Endothelial cell (in vitro differentiated cells): ENCODE measurements at places on chromosomes 7 and 10.

DNA sequence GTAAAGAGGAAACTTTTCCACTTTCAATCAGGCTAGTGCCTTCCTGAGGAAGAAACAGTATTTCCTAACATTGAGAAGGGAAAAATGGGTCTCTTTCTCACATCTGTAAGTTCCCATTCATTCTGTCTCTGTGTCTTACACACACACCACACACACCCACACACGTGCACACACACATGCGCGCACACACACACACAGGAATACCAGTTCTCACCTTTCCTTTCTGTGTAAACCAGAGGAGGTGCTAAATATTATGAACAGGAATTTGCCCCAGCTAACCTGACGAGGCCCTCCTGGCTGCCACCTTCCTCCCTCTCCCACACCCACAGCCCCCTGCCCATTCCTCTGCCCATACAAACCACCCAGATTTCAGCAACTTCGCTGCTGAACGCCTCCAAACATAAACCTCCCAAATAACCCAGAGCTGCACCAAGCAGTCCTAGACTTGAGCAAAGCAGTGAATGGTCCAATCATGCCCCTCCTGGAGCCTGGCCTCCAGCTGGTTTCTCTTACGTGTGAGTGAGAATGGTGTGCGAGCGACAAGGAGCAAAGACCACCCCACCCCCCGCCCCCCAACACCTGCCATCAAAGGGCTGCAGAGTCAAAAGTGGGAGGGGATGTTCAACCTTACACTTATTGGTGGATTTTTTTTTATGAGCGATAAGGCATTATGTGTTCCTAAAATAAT, 190.5 kb downstream of the HECW1 start:
- no peak for DNase-seq

DNA sequence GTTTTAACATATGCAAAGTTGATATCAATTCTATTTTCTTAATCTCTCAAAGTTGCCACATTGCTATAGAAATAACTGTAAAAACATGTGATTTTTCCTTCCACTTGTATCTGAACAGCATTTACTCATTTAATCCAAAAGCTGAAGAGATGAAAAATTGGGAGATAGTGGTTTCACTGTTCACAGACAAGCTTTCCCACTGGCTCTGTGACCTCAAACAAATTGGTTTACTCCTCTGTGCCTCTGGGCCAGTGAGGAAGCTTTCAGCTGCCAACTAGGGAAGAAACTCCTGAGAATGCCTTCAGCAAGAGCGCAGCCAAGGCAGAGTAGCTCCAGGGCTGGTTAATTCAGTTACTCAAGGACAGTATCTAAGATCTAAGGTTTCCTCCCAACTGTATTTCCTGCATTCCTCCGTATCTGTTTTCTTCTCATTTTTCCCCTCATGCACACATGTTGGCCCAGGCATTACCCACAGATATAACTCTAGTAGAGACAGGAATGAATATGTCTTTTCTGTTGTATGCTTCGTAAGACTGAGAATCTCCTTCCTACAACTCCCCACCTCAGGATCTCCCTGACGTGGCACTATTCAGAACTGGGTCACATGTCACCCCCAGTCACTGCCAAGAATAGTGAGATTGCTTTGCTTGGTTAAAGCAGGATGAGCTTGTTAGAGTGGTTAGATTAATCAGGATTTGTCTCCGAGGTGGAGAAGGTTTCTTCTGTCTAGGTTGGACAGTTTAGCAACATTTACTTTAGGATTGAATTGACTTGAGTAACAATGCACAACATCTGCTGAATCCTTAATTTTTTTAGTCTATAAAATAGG, 315.7 kb downstream of the NRG3 start:
- no peak for DNase-seq

DNA sequence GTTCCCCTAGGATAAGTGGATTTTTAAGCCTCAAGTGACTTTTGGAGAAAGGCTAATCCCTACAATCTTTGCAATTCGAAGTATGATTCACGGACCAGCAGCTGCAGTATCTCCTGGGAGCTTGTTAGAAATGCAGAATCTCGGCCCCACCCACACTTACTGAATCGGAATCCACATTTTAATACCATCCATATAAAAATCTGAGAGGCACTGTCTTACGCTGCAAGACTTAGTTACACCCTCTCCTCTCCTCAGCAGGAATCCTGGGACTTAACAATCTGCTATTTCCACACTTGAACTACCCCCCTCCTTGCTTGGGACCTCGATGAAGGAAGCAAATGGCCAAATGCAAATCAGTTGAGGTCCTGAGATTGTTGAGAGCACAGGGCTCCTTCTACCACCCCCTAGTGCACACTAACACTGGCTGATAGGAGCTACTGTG, 21.0 kb downstream of the ITPRIP start:
- no peak for DNase-seq

DNA sequence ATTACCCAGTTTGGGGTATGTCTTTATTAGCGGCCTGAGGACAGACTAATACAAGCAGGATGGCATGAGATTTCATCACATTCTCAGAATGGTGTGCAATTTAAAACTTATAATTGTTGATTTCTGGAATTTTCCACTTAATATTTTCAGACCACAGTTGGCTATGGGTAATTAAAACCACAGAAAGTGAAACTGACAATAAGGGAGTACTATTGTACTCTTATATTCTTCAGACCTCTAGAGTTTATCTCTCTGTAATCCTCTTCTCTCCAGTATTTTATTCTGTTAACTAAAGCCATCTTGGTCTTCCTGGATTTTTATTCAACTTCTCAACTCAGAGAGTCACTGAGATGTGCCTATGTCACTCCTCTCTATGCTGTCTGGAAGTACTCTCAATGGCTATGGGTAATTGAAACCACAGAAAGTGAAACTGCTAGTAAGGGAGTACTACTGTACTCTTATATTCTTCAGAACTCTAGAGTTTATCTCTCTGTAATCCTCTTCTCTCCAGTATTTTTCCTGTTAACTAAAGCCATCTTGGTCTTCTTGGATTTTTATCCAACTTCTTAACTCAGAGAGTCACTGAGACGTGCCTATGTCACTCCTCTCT, 118.3 kb downstream of the PPP1R17 start:
- DNase-seq: no peak

DNA sequence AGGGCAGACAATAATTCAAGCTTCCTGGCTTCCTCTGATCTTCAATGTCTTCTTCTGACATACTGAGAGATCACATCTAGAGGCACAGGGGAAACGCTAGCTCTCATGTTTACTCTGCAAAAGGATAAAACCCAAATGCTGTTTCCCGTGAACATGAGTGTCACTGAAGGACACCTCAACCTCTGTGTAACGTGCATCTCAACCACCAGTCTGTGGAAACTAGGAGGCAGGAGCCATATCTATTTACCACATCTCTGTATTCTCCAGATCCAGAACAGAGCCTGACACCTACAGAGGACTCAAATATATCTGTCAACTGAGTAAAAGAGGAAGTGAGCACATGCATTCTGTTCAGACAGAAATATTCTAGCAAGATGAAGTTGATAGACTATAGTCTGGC, 140.3 kb upstream of the TARP start:
- no peak for DNase-seq

- no peak for DNase-seq
Observed at GRCh38 chr10:11192304-11193000, 174.8 kb downstream of the CELF2 start.

- no peak for DNase-seq
Observed at GRCh38 chr10:119084896-119085295, 4.3 kb upstream of the EIF3A start.

DNA sequence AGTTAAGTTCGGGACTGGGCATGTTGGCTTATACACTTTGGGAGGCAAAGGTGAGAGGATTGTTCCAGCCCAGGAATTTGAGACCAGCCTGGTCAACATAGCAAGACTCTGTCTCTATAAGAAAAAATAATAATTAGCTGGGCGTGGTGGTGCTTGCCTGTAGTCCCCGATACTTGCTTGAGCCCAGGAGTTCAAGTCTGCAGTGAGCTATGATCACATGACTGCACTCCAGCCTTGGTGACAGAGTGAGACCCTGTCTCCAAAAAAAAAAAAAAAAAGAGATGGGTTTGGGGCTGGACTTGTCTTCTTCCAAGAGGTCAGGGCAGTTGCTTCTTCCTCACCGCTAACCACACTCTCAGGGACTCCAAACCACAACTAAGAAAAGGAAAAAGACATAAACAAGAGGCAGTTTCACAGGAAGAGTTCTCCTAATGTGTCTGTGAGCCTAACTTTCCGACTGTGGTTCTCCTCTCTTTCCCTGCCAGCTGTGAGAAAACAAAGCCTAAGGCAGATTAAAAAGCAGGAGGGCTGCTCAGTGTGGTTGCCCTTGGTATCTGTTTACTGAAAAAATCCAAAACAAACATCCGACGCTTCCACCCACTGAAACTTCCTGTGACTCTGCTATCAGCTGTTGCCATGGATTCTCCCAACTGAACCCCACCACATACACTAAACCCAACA, 2.4 kb upstream of the SERPINE1 start:
- DNase-seq: peak; percentile 34

DNA sequence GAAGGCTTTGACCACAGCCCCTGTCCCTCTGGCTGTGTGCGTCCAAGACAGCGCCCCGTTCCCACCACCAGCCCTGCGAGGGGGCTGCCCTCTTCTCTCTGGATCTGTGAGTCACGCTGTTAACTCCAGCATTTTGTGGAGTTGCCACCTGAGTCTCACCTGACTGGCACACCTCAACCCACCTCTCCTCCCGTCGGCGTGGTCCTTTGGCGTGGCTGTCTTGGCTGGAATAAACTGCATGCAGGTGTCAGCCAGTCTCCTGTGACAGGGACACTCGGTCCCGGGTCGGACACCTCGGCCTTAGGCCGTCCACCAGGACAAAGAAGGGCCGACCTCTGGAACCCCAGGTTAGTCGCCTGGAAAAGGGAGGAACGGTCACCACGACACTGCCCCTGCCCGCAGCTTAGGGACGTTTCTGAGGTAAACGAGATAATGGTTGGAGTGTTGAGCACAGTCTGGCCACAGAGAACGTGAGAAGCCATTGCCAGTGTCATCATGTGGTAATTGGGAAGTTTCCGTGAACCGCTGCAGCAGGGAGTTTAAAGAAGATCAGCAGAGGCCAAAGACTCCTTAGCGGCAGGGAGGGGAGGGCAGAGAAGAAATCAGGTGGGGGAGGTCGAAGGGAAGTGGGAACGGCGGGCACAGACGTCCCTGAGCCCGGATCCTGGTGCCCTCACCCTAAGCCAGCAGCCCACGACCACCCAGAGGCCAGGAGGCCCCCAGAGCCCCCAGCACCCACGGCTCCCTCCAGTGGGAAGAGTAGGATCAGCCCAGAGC, 73.6 kb upstream of the FAM20C start:
- no peak for DNase-seq

DNA sequence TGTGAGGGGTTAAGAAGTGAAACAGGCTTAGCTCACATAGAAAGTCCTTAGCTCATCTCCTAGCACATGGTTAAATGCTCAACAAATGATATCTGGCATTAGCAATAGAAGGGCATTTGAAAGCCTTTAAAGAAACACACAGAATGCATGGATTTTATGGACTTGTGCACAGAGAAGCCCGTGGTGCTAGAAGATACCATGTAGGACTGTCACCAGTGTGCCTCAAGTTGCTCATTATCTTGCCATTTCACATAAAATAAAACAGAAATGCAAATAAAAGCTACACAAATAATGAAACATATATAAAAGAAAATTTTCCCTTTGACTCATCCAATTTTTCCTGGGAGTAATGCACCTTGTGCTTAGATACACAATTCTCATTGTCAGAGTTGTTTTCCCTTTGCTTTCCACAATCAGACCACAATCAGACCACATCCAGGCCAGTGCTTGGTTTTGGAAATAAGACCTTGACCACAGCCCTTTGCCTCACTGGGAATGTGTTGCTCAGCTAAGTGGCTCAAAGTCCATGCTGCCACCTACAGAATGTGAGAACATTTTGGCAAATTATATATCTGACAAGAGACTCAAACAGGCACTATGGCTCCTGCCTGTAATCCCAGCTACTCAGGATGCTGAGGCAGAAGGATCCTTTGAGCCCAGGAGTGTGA, 9.5 kb upstream of the WDR11 start:
- no peak for DNase-seq

DNA sequence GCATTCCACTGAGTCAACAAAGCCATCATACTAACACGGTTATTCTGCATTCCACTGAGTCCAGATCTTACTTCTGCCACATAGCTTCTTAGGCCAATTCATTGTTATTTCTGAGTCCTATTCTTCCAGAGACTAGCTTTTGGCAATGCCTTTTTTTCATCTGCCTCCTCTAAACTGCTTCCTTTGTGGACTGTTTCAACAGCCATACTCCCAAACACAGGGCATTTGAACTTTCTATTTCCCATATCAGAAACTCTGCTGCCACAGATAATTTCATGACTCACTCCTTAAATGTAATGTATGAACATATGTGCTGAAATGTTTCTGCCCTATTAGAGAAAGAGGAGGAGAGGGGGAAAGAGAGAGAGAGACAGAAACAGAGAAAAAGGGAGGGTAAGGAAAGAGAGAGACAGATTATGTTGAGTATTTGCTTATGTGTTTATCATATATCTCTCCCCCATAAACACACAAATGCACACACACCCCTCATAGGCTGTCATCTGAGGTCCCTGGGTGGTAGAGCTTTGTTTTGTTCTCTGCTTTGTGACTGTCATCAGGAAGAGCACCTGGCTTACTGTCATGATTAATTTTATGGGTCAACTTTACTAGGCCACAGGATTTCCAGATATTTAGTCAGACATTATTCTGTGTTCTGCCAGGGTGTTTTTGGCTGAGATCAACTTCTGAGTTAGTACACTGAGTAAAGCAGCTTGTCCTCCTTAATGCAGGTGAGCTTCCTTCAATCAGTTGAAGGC, 308.0 kb upstream of the KCND2 start:
- DNase-seq: no peak

GRCh38 chr10:16942381-16943078, 125.3 kb upstream of the RSU1 start:
- DNase-seq: no peak

- DNase-seq: no peak
Observed at GRCh38 chr7:27377988-27378387, 135.4 kb downstream of the EVX1 start.

- no peak for DNase-seq
Observed at GRCh38 chr10:95650232-95650631, 6.3 kb downstream of the ALDH18A1 start.

DNA sequence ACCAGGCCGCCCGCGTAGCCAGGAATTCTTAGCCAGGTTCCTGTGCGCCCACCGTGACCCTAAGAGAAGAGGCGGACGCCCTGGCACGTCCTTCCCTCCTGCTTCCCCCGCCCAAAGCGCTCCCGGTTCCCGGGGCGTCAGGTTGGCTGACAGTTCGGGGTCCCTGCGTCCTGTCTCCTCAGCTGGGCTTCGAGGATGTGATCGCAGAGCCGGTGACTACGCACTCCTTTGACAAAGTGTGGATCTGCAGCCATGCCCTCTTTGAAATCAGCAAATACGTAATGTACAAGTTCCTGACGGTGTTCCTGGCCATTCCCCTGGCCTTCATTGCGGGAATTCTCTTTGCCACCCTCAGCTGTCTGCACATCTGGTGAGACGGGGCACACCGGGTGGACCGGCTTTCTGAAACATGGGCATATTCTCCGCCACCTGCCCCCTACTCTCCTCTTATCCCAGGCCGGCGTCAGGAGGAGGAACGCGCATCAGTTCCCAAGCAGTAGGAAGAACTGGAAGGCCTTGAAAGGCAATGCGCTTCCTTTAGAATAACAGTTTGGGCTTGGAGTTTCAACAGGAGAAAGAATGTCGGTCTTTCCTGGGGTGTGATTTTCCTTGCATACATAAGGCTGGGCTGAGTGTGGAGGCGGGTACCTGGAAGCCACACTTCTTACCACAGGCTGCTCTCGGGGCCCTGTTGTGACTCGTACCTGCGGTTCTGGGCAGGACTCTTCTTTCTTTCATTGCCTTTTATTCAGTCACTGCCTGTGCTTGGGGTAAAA, 728 bp downstream of the CAV2 start:
- DNase-seq: peak; percentile 38

GRCh38 chr7:41979834-41980307, 257.1 kb downstream of the GLI3 start:
- peak; percentile 47 for DNase-seq
